ENCODE measurements at places on chromosomes 12 and 14. TPM values are rescaled to one million over a fixed set of nuclear protein-coding genes. Genes with fewer than 3 reads are reported as not detected.

Gene OTX2
- total RNA-seq = not detected

Gene PROX2
- total RNA-seq = 0.12 TPM

Gene TMEM253
- total RNA-seq = 0.50 TPM

Gene TRPV4
- 7.7 TPM for total RNA-seq

Gene TPPP2
- total RNA-seq = not detected

Gene SOAT2
- not detected for total RNA-seq

Gene TROAP
- total RNA-seq = 1.4 TPM

Gene TGM1
- total RNA-seq = 5.9 TPM

Gene C1QL4
- not detected for total RNA-seq

Gene FITM1
- 0.97 TPM for total RNA-seq

Gene LRFN5
- 1.3 TPM for total RNA-seq

Gene SMCO3
- total RNA-seq = 0.68 TPM

Gene AKAP6
- total RNA-seq = 8.6 TPM

Gene GPR65
- 13.4 TPM for total RNA-seq

Gene COCH
- total RNA-seq = 0.50 TPM

Gene RD3L
- total RNA-seq = not detected

Gene GRIP1
- total RNA-seq = 4.3 TPM

Gene APOLD1
- total RNA-seq = 11.0 TPM

Gene KLRC4
- not detected for total RNA-seq

Gene PIWIL1
- total RNA-seq = not detected

Gene SRRM4
- not detected for total RNA-seq

Gene AP5M1
- 36.9 TPM for total RNA-seq

Gene SLC6A15
- total RNA-seq = not detected

Gene TSPAN8
- 15.3 TPM for total RNA-seq

Gene PTPN11
- 87.5 TPM for total RNA-seq

Gene FGF23
- not detected for total RNA-seq

Gene FLVCR2
- total RNA-seq = 42.4 TPM

Gene SMCO2
- total RNA-seq = 0.47 TPM

Gene UTP20
- total RNA-seq = 16.1 TPM

Gene MGAT4C
- total RNA-seq = 0.21 TPM

Gene IL26
- total RNA-seq = not detected

Gene JAG2
- 29.2 TPM for total RNA-seq

Data from lower lobe of right lung (tissue), 2 donors.